Activated CD4-positive, alpha-beta T cell treated with anti-CD3 and anti-CD28 coated beads, Interleukin-2, amount 10 ng/mL, durations not matched to agents 7 days and 5 days (primary cell): ENCODE measurements at places on chromosomes 7 and 10. TPM values are rescaled to one million over a fixed set of nuclear protein-coding genes. Genes with fewer than 3 reads are reported as not detected.

DNA sequence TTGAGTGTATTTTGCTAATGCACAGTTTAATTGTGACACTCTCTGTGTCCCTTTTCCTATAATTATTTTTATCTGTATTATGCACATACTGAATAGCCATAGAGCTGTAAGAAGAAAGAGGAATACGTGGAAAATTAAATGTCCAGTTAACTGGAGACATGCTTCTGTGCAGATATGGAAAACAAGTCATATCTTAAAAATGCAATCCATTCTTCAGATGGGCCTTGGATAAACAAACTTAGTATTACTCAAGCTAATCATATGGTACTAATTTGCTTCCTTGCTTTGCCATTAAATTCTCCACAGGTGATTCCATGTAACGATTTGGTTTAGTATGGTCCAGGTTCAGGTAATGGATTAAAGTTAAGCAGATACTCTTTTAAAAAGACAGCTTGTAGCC lies 201.2 kb upstream of the CELF2 start:
- no peak for DNase-seq

- no peak for DNase-seq
Observed at GRCh38 chr7:127039541-127039940, 213.2 kb downstream of the GRM8 start.

GRCh38 chr7:14380881-14381280 lies 391.4 kb upstream of the ETV1 start:
- DNase-seq: no peak

DNA sequence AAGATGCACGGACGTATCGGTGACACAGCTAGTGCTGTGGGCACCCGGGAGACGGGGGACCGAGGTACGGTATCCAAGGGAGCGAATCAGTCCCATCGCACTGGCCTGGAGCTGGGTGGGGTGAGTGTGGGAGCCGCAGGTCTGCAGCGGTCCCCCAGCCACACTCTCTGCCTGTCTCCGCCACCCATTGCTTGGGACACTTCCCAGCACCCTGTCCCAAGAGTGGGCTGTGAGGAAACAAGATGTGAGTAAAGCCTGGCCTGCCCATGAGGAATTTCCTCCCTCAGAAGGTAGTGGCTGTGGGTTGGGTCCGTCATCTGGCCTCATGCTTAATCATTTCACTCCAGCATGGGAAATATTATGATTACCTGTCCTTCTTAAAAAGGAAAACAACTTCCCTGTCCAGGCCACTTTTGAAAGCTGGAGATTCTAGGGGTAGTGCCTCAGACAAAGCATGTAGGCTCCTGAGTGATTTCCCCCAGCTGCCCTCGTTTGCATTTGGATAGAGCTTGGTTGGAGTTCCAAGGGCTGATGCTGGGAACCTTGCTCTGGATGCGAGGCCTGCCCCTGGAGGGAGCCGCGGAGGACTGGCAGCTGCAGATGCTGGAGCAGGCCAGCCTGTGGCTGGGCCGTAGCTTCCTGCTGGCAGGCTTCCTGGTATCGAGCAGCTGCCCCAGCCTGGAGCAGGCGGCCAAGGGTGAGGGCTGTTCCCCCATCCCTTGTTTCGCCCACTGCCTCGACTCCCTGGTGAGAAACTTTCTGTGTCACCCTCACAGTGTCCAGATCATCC lies 6.2 kb upstream of the ACTR3C start:
- DNase-seq: no peak

- DNase-seq: no peak
Observed at GRCh38 chr7:35254496-35255442, 869 bp upstream of the TBX20 start.

Gene ANKRD1
- total RNA-seq: not detected

Gene WEE2
- not detected for total RNA-seq

GRCh38 chr10:119176166-119176565 lies 2.4 kb downstream of the PRDX3 start:
- no peak for DNase-seq

- peak; percentile 69 for DNase-seq
Observed at GRCh38 chr7:134750083-134751062, 29.1 kb upstream of the CALD1 start.

- no peak for DNase-seq
Observed at GRCh38 chr7:137462847-137463246, 119.3 kb upstream of the PTN start.

DNA sequence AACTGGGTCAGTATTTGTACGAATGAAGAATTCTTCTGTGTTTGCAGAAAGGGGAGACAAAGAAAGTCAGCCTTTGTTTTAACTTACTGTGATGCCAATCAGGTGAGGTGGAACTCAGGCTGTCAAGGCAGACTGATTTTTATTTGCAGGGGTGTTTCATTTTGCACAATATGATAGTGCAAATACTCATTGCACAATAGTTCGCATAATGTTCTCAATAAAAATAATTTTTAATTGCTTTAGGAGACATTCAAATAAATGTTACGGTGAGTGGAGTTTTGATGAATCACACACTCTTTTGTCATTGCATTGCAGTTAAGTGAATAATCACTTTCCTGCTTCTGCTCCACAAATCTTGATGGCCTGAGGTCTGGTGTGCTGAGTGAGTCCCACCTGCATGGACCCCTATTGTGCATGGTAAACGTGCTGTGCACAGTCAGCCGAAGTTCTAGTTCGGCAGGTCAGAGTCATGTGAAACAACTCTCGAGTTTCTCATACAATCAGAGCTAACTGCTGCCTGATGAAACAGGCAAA lies 141.3 kb upstream of the FZD8 start:
- DNase-seq: no peak

DNA sequence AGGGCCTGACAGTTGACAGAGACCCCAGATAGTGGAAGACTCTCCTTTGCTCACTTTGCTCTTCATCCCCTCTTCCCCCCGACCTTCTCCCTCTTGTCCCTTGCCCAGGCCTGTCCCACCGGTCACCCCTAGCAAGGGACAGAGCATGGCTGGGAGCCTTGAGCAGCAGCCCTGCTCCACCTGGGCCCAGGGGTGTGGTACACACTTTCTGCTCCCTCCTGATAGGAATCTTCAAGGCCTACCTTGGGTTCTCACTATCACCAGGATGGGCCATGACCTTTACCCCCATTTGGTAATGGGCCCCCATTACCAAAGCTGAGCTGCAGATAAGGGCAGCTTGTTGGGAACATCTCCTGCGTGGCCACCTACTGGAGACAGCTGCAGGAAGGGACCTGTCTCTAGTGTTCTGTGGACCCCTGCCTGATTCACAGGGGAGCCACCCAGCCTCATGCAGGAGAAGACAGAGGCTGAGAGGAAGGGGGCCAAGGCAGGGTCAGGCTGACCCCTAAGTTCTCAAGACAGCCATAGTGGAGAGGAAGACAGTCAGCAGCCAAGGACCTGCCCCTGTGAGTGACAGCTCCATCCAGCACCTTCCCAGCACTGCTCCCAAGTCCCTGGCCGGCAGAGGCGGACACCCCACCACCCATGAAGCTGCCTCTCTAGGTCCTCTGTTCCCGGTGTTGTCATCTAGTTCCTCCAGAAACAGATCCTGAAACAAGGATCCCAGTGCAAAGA lies 913 bp upstream of the NPC1L1 start:
- DNase-seq: no peak

Gene GCK
- total RNA-seq: not detected

DNA sequence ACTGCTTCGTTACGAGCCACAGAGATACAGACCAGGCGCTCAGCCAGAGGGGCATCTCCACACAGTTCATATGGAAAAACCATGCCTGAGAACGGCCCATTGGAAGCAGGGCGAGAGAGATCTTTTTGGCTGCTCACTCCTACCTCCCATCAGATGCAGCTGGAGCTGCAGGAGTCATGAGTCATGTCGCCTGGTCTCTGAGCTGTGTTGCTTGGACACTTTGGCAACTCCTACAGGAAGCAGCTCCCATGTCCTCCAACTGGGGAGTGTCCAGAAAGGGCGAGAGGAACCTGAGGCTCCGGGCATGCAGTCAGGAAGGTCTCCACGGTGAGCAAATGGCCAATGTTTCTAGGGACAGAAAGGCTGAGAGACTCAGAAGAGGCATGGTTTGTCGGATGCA lies 24.9 kb downstream of the INSIG1 start:
- DNase-seq: no peak

Gene MYH16
- total RNA-seq: not detected

DNA sequence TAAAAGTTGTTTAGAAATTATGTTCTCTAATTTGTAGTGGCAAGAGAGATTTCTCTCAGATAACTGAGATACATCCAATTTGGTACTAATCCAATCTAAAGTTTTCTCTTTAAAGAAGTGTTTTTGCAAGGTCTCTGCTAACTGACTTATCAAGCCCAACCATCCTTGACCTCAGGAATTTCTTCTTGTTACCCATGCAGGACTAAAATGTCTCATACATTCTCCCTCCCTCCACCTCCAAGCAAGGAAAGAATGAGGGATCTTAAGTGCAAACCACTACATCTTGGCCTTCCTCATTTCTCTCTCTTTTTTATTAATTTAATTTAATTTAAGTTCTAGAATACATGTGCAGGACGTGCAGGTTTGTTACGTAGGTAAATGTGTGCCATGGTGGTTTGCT lies 12.8 kb downstream of the NRAP start:
- DNase-seq: no peak

GRCh38 chr7:91263384-91264045 lies 718 bp upstream of the FZD1 start:
- DNase-seq: no peak

DNA sequence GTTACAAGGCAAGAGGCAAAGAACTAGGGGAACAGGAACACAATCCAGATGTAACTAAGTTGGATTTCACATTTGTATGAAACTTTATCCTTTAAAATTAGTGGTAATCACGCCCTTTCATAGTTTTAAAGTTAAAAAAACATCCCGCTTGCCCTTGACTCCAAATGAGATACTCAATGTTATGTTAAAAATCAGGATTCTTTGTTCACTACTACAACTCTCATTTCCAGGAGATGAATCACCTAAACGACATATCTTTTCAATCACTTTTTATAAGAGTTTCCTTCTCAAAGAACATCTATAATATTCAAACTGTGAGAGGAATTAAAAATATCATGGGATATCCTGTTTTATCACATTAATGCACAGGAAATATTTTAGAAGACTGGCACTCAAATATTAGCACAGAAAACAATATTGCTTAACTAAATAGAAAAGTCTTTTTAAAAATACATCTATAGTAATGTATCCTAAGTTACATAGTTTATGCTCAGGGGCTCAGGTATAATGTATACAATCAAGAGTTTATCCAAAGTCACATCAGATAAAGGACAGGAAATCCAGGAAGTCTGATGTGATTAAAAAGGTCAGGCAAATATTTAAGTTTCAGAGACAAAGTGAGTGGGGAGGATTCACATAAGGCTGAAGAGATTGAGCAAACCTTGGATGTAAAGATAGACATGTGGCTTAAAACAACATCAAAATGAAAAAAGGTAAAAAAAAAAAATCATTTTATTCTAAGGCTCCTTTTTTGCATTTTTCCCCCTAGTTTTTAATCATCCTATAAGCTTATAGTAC lies 41.9 kb downstream of the CADPS2 start:
- DNase-seq: no peak

DNA sequence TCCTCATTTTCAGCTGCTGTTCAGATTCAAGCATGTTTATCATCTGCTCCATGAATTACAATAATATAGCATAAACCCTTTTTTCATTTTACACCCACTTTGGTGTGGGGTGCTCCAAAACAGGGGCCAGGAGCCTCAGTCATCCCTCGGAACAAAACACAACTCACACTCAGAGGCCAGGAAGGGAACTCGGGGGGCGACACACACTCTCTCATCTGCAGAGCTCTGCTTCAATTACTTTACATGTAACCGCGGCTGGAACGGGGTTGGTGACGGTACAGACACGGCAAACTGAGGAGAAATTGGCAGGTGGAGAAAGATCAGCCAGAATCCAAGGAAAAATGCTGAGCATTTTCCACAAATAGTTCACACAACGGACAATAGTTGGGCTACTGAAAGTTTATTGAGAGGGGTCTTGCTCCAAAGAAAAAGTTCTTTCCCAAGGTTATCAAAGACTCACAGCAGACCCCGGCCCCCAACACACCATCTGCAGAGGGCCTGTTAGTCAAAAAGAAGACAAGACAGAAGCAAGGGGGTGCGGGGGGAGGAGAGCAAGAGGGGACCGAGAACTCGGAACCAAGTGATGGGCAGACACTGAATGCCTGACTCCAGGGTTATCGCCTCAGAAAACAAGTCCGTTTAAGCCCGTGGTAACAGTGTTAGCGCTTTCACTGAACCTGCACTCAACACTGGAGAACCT lies 20.5 kb downstream of the DIP2C start:
- DNase-seq: no peak

DNA sequence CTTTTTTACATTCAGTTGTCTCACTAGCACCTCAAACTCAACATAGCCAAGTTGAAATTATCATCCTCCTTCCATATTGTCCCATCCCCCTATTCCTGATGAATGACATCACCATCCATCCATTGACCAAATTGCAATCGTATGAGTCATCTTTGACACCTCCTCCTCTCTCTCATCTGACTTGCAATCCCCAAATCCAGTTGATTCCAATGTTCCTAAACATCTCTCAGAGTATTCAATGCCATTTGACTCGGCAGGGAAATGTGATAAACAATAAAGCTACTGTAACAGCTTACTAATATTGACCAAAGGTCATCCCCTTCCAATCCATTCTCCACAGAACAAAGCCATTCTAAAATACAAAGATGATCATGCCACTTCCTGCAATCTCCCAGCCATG lies 1047.8 kb downstream of the NRG3 start:
- DNase-seq: no peak

Gene KIF20B
- total RNA-seq: 85.7 TPM

Gene RSPH10B2
- total RNA-seq: 0.31 TPM

DNA sequence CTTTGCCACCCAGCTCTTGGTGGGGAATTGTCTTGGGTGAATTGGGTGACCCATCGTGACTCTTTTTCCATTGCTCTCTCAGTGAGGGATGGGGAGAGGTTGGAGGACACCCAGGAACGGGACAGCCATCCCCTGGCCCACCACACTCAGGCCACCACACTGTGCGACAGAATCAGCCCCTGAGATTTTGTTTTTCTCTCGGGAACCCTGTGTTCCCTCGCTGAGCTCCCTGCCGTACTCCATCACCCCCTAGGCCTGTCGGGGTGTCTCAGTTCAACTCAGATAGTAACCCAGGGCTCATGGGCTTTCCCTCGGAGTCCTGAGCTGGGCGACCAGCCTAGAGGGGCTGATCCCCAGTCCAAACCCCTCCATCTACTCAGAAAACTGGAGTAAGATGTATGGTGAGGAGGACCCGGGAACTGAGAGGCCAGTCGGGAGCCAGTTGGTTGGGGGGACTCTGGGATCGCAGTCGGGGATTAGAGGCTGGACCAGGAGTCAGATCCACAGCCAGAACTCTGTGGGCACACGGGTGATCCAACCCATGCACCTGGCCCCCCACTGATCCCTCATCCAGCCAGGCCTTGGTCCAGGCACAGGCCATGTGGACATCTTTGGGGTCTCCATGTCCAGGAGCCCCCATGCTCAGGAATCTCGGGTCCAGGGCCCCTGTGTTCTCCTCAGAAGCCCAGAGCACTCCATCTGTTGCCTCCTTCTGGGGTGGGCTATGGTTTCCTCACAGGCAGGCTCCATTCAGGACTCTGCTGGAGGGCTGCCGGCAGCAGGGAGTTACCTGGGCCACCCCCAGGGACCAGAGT lies 9.3 kb downstream of the CRYGN start:
- DNase-seq: no peak

Gene BAIAP2L1
- total RNA-seq: 0.40 TPM

Gene NUTM2E
- 0.67 TPM for total RNA-seq

GRCh38 chr10:5071411-5072198 lies 22.6 kb upstream of the AKR1C3 start:
- no peak for DNase-seq

GRCh38 chr10:97888641-97889262 lies 39.1 kb downstream of the GOLGA7B start:
- no peak for DNase-seq
